ENCODE measurements at places on chromosomes 5 and 9. TPM values are rescaled to one million over a fixed set of nuclear protein-coding genes. Genes with fewer than 3 reads are reported as not detected.

DNA sequence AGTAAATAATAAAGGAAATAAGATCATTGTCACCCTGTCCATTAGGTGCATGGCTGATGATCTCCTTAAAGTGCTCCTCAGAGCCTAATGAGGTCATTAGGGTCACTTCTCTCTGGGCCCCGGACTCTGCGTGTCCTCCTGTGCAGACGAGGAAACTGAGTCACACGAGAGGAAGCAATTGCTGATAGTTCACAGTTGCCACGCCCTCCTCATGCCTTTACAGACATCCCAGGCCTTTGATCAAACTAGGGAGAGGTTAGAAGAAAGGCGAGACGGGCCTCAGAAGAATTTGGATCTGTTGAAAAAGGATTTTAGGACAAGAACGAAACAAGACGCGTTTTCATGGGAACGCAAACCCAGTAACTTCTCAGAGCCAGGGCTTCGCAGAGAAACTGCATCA is 32.0 kb upstream of the MSX2 start:
- DNase-seq: no peak

DNA sequence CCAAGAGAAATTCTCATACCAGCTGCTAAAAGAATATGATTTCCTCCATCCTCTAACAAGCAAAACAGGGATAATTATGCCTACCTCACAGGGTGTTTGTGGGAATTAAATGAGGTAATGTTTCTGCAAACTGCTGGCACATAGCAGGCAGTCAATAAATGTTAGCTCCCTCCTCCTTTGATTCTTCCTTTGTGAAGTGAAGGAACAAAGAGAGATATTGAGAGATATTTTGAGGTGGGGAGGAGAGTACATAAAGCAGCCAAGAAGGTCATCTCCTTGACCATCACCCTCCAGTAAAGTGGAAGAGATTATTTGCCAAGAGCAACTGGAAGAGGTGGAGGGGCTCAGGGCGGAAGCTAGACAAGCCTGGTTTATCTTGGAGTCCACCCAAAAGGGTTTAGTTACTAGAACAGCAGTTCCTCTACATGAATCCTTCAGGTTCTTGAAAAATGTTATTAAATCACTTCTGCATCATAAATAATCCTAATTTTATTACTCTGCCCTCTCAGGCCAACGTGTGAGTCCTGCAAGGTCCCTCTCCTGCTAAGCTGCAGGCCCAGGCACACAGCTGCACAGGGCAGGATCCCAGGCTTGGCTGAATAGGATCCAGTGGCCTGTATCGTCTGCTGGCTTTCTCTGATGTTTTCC is 35.0 kb upstream of the TLE1 start:
- DNase-seq: peak; percentile 75

- no peak for DNase-seq
Measured at GRCh38 chr9:131409458-131409992, 15.6 kb downstream of the PRRC2B start.

GRCh38 chr5:151870820-151871219 is 53.8 kb downstream of the GLRA1 start:
- no peak for DNase-seq

- no peak for DNase-seq
Measured at GRCh38 chr5:179599973-179600372, 23.5 kb downstream of the HNRNPH1 start.

GRCh38 chr5:132821791-132822190 is 8.7 kb downstream of the SHROOM1 start:
- no peak for DNase-seq

- DNase-seq: no peak
Measured at GRCh38 chr9:13787234-13787833, 507.8 kb upstream of the MPDZ start.

- peak; percentile 31 for DNase-seq
Measured at GRCh38 chr5:74378464-74378863, 262.1 kb downstream of the ENC1 start.

GRCh38 chr9:90515510-90515909 is 127.1 kb downstream of the DIRAS2 start:
- no peak for DNase-seq

- no peak for DNase-seq
Measured at GRCh38 chr9:121906074-121906870, 186.8 kb downstream of the TTLL11 start.

DNA sequence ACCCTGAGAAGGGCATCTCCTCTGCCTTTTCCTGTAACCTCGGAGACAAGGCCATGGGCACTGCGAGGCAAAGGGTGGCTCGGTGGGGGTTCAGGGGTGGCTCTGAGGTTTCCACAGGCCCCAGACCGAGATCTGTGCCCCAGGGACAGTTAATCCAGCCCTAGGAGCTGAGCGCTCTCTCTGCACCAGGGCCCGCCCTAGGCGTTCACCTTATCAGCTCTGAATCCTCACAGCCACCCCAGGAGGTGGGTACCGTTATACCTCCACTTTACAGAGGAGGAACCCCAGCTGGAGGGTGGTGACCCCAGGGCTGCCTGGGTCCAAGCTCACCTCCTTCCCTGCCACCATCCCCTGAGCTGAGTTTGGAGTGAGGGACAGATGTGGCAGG is 2.3 kb upstream of the ENG start:
- no peak for DNase-seq

- DNase-seq: peak; percentile 56
Measured at GRCh38 chr5:159442206-159442850, 112.0 kb upstream of the IL12B start.

GRCh38 chr5:175159956-175160355 is 284.0 kb downstream of the DRD1 start:
- no peak for DNase-seq

DNA sequence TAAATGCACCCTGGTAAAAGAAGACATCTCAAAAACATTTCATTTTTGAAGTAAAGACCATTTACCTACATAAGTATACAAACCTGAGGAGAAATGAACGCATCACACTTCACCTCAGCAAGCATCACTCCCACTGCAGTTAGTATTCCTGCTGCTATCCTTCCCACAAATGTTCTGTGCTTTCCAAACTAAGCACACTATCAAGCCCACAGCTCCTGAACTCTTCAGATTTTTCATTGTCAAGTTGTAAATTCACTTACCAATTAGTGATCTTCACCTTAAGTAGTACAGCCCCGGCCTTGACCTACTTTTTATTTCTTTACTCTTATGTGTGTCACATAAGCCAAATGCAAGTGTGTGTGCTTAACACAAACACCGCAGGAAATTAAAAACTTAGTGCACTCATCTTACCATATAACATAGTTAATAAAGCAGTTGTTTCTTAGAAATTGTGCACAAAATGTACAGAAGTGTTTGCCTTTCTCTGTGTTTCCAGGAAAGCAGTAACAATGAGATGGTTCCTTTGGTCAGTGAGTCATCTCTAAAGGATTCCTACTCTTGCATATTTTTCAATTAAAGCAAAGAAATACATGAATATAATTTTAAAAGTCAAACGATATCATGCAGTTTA is 169.4 kb downstream of the APBA1 start:
- DNase-seq: no peak

Gene TIMD4
- total RNA-seq: 8.0 TPM

Gene TUT7
- 26.0 TPM for total RNA-seq

Gene BTNL9
- 11.9 TPM for total RNA-seq
